Kidney tubule cell (primary cell): ENCODE measurements at places on chromosomes 12 and 14.

GRCh38 chr12:115960-116915, 49.7 kb downstream of the IQSEC3 start:
- no peak for DNase-seq

- no peak for DNase-seq
Observed at GRCh38 chr12:42636993-42637392, 47.4 kb upstream of the PRICKLE1 start.

- peak; percentile 82 for DNase-seq
Observed at GRCh38 chr12:65561798-65562382, 262.4 kb upstream of the HMGA2 start.

DNA sequence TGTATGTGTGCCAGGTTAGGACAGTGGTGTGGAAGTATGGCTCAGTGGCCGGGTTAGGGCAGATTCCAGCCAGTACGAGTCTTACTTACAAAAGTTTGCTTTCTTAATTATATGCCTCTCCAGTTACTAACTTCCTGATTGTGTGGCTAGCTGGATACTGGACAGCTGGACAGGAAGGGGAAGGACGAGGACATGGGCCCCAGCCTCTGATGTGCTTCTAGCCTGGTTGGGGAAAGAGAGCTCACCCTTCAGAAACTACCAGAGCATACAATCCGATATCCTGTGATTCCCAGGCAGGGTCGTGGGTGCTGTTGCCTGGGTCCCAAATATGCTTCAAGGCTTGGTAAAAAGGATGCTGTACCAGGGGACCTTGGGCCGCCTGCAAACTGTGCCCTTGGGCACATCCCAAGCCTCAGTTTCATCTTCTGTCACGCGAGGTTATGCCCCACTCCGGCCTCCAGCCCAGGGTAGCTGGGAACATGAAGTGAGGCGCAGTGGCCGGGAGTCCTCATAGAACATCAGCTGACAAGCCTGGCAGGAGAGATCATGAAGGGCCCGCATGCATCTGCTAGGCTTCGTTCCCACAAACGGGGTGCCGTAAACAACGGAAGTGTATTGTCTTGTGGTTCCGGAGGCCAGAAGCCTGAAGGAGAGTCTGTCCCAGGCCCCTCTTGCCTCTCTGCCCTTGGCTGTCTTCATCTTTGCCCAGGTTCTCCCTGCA, 23.2 kb upstream of the RIN3 start:
- DNase-seq = peak; percentile 30

DNA sequence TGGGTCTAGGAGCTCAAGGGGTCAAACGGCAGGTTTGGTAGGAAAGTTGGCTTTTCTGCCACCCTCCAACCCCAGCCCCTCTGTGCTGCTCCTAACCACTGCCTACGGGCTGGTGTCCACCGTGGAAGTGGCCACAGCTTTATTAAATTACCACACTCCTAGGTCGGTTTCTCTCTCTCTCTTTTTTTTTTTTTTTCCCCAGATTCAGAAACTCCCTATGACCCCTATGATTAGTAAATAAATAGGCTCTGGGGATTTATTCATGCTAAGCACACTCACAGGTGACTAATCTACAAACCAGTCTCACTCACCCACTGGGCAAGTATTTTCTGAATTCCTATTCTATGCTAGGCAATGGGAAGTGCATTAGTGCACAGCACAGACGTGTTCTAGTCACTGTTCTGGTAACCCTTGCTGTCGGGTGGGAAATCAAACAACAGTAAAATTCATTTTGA, 8.7 kb upstream of the DDX47 start:
- DNase-seq = peak; percentile 99

DNA sequence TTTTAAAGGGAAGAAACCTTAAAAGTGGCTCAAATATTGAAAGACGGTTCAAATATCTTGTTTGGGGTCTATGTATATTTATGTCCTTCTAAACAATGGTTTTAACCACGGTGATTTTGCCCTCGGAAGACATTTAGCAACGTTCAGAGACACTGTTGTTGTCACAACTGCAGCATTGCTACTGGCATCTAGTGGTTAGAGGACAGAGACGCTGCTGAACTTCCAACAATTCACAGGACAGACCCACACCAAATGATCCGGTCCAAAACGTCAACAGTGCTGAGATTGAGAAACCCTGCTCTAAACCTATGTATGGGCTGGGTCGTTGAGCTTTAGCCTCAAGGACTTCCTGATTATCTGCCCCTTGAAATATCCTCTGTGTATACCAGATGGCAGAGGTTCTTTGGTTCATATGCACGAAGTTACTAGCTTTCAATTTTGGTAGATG, 1.7 kb downstream of the ANGEL1 start:
- DNase-seq = peak; percentile 30

- no peak for DNase-seq
Observed at GRCh38 chr14:23252420-23253333, 14.9 kb downstream of the RNF212B start.

- DNase-seq = no peak
Observed at GRCh38 chr12:121159467-121160307, 27.0 kb downstream of the P2RX7 start.
